ENCODE measurements at places on chromosomes 12 and 14. TPM values are rescaled to one million over a fixed set of nuclear protein-coding genes. Genes with fewer than 3 reads are reported as not detected.

DNA sequence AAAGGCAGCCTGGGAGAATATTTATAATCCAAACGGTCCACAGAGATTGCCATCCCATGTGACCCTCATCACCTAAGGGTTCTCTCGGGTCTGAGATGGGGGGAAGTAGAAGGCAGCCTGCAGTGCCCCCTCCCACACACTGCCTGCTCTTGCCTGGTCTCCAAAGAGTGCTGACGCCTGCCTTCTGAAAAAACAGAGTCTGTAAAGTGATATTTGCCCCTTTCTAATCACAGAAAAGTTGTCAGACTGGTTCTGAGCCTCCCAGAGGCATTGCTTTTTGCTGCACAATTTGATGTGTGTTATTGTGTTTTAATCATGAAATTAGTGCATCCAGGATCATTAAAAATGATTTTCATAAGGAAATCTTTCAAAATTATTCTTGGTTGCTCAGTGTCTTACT, 59.2 kb downstream of the TMEM30B start:
- H3K27me3 ChIP-seq: peaks cover 30% of the 10 kb centered on the region
- H3K4me3 ChIP-seq: no peak overlapping the region
- H3K4me1 ChIP-seq: no peaks in the 10 kb centered on the region
- H3K36me3 ChIP-seq: no peaks in the 10 kb centered on the region
- no peak for DNase-seq

SLCO1A2 gene
- total RNA-seq: not detected

DNA sequence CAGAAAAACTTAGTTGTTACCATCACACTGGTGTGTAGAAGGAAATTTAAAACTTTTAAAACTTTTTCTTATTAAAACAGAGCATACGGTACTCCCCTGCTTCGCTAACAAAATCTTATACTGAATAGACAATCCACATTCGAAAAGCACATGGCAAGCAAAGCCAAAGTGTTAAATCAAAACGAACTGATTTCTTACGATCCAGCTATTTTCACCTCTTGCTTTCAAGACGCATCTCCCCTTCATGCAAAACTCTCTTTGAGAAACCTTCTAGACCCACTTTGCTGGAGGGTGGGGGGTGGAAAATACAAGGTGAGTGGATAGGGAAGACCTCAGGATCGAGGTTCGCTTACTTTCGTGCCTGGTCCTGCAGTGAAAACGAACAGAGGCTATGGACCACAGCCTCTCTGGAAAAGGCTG, 328 bp downstream of the INTS13 start:
- peaks cover 69% of the 10 kb centered on the region for H3K4me1 ChIP-seq
- H3K36me3 ChIP-seq: peaks cover 11% of the 10 kb centered on the region
- peak overlapping the region; percentile 99 for H3K4me3 ChIP-seq
- no peak for DNase-seq
- peak overlapping the region; percentile 99 for H3K27ac ChIP-seq

- H3K27ac ChIP-seq: no peak overlapping the region
- H3K36me3 ChIP-seq: peaks cover 4% of the 10 kb centered on the region
- no peak overlapping the region for H3K4me3 ChIP-seq
Measured at GRCh38 chr12:28440081-28440608, 249.9 kb downstream of the CCDC91 start.

MGAT4C gene
- not detected for total RNA-seq

DNA sequence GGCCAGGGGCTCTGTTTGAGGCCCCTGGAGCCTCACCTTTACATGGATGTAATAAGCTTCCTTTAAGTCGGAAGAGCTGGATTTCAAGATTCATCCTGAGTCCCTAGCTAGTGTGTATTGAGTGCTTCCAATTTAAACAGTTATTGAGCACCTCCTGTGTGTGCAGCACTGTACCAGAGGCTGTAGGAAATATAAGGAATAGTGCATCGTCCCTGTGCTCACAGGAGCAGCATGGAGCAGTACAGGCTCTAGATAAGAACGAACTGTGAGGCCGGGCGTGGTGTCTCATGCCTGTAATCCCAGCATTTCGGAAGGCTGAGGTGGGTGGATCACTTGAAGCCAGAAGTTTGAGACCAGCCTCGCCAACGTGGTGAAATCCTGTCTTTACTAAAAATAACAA, 65.8 kb upstream of the METAP2 start:
- no peak overlapping the region for H3K27ac ChIP-seq
- no peak for DNase-seq
- no peak overlapping the region for H3K4me3 ChIP-seq
- H3K4me1 ChIP-seq: no peaks in the 10 kb centered on the region
- H3K36me3 ChIP-seq: no peaks in the 10 kb centered on the region

CLEC2B gene
- total RNA-seq: 90.8 TPM

DNA sequence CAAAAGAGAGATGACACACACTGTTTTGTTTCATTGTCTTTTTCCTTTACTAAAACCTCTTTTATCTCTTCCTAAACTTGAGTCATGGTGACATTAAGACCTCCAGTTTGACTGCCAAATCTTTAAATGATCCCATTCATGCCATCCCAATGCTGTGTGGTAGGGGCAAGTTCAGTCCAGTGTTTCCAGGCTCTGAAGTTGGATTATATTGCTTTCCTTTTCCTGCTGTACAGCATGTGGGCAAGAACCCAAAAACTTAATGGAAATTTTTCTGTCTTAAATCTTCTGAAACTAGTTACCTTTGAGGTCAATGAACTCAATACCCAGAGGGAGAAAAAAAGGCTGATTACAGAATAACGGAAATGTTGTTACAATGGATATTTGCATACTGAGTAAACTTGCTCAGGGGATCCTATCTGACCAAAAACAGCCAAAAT, 187.1 kb upstream of the FAR2 start:
- H3K27me3 ChIP-seq: no peaks in the 10 kb centered on the region
- H3K36me3 ChIP-seq: no peaks in the 10 kb centered on the region
- H3K4me1 ChIP-seq: no peaks in the 10 kb centered on the region
- H3K4me3 ChIP-seq: no peak overlapping the region
- no peak overlapping the region for H3K27ac ChIP-seq

PDZRN4 gene
- not detected for total RNA-seq

DNA sequence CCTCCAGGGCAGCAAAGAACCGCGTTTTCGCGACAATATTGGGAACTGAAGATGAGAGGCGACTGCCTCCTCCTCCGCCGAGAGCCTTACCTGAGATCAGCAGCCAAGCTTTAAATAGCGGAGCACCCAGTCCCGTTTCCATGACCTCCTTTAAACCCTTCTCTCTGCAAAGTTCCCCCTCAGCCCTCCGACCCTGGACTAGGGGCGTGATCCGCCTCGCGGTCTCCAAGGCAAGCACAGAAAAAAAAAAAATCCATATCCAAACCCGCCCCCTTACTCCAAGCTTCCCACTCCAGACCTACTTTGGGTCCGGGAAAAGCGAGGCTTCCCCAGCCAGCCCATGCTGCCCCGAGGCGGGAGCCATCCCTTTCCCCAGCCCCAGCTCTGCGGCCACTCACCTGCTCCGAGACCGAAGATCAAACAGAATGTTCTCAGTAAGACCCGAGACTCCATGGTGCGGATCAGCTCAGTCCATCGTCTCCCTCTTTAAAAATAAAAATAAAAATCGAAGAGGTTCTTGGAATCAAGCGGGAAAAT, 630 bp downstream of the NELL2 start:
- DNase-seq: no peak
- no peaks in the 10 kb centered on the region for H3K36me3 ChIP-seq
- H3K27me3 ChIP-seq: peaks cover 49% of the 10 kb centered on the region
- peak overlapping the region; percentile 74 for H3K4me3 ChIP-seq

KCNA5 gene
- total RNA-seq: not detected

DNA sequence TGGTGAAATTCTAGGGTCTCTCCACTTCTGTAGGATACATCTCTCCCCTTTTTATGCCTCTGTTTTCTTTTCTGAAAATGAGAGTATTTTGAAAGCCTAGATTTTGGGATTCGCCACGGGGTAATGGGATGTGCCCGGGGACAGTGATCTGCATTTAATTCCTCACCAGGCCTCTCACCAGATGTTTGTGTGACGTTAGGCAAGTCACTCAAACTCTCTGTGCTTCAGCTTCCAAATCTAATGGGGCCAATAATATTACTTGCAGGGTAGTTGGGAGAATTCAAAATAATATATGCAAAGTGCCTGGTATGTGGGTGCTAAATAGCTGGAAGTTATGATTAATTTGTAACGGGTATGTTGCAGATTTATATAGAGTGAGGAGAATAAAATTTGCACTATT, 78.8 kb downstream of the C12orf75 start:
- no peaks in the 10 kb centered on the region for H3K36me3 ChIP-seq
- no peak overlapping the region for H3K27ac ChIP-seq
- no peaks in the 10 kb centered on the region for H3K27me3 ChIP-seq
- no peak for DNase-seq
- H3K4me1 ChIP-seq: peaks cover 12% of the 10 kb centered on the region

DNA sequence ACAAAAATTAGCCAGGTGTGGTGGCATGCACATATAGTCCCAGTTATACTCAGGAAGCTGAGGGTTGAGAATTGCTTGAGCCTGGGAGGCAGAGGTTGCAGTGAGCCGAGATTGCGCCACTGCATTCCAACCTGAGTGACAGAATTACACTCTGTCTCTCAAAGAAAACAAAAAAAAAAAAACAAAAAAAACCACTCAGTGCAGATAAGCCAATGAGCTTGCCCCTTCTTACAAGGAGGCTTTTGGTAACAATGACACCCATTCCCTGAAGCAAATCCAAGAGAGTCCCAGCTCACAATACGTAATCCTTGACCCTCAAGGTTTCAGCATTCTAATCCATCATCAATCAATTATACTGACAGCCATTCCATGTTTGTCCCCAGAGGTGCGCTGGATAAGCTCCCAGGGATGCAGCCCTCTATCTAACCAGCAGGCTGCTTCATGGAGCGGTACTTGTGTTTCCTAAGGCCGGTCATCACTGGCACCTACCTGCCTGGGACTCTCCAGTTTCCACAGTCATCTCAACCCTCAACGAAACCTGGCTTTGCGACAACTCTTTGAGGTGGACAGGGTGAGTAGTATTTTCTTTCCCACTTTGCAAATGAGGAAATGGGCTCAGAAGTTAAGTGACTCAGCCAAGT, 12.4 kb downstream of the GCN1 start:
- H3K27ac ChIP-seq: no peak overlapping the region
- H3K27me3 ChIP-seq: no peaks in the 10 kb centered on the region
- H3K4me3 ChIP-seq: no peak overlapping the region
- H3K36me3 ChIP-seq: peaks cover 83% of the 10 kb centered on the region
- no peak for DNase-seq

GRCh38 chr14:100780646-100781355, 45.1 kb upstream of the MEG3 start:
- no peak for DNase-seq
- no peaks in the 10 kb centered on the region for H3K36me3 ChIP-seq
- no peak overlapping the region for H3K4me3 ChIP-seq
- H3K27ac ChIP-seq: no peak overlapping the region

- no peaks in the 10 kb centered on the region for H3K36me3 ChIP-seq
- H3K4me3 ChIP-seq: no peak overlapping the region
- H3K27me3 ChIP-seq: no peaks in the 10 kb centered on the region
- peaks cover 13% of the 10 kb centered on the region for H3K4me1 ChIP-seq
Measured at GRCh38 chr12:117060246-117060928, 38.8 kb downstream of the TESC start.

- H3K4me3 ChIP-seq: no peak overlapping the region
- DNase-seq: no peak
- no peaks in the 10 kb centered on the region for H3K4me1 ChIP-seq
Measured at GRCh38 chr14:69363055-69363454, 35.0 kb downstream of the ERH start.

DNA sequence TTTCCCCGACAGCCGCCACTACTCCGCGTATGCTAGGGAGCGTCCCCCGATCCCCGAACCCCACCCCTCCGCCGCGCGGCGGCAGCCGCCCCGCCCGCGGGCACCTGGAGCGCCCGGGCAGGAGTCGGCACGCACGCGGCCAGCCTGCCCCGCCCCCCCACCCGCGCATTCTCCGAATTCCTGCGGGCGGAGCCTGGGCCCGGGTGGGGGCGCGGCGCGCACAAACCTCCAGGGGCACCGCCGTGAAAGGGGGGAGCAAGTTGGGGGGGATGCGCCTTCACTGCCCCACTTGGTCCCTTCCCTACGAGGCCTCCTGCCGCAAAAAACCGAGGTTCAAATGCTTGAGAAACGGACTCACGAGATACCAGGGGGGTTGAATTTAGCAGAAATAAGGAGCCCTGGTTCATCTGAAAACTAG, 1.7 kb downstream of the AJUBA start:
- peak; percentile 25 for DNase-seq
- H3K27me3 ChIP-seq: peaks cover 5% of the 10 kb centered on the region
- H3K36me3 ChIP-seq: no peaks in the 10 kb centered on the region
- H3K4me3 ChIP-seq: peak overlapping the region; percentile 19
- no peak overlapping the region for H3K27ac ChIP-seq

RNU4-1 gene
- total RNA-seq: 1,793 TPM

VWF gene
- 1.3 TPM for total RNA-seq

TEX22 gene
- 3.1 TPM for total RNA-seq

DNA sequence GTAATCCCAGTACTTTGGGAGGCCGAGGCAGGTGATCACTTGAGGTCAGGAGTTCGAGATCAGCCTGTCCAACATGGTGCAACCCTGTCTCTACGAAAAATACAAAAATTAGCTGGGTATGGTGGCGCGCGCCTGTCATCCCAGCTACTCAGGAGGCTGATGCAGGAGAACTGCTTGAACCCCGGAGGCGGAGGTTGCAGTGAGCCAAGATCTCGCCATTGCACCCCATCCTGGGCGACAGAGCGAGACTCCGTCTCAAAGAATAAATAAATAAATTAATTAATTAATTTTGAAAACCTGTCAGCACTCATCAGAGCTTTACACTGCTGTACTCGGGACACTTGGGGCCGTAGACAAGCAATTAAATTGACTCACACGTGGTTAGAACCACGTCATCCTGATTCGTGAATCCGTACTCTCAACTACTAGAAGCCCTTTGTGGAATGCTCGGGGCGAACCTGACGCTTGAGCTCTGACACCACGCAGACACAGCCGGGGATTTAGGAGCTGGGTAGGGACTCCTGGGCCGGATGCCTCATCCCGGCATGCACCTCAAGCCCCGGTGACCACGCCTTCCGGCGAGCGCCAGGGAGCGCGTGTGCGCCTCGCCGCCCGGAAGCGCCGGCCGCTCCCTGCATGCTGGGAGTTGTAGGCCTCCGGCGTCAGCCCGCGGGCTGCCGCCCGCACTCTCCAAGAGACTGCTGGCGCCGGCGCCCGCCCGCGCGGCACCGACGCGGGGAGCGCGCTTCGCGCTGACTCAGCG, at the start of gene XPOT:
Gene XPOT (plus strand): TSS at position 686 of the 763 bp plus-strand sequence. CDS start 5,644 bp downstream, outside the sequence.
- peaks cover 16% of the 10 kb centered on the region for H3K4me1 ChIP-seq
- peak; percentile 99 for DNase-seq
- peak within 1 kb of the TSS; percentile 89 for H3K4me3 ChIP-seq
- H3K36me3 ChIP-seq: no peaks in the 10 kb centered on the region
- peak within 1 kb of the TSS; percentile 85 for H3K27ac ChIP-seq

DNA sequence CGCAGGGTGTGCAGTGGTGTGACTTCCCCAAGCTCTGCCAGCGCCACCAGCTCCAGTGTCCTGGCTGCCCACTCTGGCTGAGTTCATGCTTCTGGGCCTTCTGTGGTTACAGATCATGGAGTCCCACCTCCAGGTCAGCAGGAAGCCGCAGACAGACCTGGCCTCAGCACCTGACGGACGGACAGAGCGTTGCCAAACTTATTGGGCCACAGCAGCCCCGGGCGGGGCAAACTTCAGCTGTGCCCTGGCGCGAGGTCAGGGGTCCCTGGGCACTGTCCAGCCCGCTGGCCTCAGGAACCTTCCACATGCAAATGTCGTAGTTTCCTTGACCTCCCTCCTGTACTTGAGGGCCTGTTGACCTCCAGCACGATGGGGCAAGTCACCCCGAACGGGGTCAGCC, 11.2 kb downstream of the GPR132 start:
- peaks cover 3% of the 10 kb centered on the region for H3K4me1 ChIP-seq
- H3K27me3 ChIP-seq: no peaks in the 10 kb centered on the region
- no peak overlapping the region for H3K27ac ChIP-seq
- peaks cover 56% of the 10 kb centered on the region for H3K36me3 ChIP-seq

GALNT4 gene
- 8.8 TPM for total RNA-seq
